ENCODE measurements at places on chromosomes 16 and 17.

DNA sequence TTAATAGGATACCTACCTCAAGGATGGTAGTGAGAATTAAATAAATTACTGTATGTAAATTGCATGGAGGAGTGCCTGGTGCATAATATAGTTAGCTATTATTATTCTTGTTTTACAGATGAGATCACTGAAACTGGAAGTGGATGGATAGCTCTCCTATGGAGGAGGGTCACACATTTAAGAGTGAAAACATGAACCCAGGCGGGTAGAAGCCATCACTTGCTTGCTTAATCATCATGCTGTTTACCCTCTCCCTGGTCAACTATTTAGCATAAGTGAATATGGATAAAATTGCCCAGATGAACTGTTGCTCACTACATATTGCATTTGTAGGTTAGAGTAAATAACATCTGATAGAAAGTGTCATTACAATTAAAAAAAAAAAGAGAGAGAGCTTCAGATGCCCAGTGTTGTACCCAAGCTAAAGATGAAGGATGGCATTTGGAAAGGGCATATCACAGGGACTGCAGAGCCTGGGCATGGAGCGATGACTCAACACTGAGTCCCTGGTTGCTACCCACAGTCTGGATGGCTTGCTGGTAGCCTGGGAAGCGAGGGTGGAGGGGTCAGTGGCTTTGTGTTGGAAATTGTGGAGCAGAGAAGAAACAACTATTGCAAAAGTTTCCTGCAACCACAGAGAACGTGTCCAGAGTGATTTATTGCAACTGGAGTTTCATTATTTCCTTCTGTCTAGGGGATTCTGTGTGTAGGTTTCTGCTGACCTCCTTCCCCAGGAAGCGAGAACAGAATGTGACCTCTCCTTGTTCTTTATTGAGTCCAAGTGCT, 414.4 kb downstream of the SHISA9 start:
- no peak for DNase-seq

GRCh38 chr17:49197346-49197998, 12.9 kb downstream of the GNGT2 start:
- no peak for DNase-seq

DNA sequence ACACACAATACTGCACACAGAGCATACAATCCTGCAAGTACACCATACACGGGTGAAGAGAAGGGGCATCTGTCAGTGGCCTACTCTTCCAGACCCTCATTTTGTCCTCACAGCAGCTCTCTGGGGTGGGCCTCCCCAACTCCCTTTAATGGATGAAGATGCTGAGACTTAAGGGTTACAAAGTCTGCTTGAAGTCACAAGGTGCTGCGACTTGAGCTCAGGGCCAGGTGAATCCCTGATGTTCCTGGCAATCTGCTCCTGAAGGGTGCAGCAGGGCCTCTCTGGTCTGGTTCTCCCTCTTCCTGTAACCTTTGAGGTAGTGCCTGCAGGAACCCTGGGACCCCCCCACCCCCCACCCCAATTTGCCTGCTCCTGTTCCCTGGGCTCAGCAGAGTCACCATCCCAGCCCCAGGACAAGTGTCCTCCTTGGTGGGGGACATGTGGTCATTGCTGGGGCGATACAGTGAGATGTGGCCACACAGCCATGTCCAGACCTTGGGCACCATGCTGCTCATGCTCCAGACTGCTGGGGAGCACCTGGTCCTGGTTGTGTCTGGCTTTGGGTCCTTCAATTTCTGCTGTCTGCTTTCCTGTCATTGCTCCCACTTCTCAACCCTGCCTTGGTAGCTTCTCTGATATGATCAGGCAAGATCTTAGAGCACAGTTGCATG, 107.5 kb downstream of the METRNL start:
- no peak for DNase-seq

DNA sequence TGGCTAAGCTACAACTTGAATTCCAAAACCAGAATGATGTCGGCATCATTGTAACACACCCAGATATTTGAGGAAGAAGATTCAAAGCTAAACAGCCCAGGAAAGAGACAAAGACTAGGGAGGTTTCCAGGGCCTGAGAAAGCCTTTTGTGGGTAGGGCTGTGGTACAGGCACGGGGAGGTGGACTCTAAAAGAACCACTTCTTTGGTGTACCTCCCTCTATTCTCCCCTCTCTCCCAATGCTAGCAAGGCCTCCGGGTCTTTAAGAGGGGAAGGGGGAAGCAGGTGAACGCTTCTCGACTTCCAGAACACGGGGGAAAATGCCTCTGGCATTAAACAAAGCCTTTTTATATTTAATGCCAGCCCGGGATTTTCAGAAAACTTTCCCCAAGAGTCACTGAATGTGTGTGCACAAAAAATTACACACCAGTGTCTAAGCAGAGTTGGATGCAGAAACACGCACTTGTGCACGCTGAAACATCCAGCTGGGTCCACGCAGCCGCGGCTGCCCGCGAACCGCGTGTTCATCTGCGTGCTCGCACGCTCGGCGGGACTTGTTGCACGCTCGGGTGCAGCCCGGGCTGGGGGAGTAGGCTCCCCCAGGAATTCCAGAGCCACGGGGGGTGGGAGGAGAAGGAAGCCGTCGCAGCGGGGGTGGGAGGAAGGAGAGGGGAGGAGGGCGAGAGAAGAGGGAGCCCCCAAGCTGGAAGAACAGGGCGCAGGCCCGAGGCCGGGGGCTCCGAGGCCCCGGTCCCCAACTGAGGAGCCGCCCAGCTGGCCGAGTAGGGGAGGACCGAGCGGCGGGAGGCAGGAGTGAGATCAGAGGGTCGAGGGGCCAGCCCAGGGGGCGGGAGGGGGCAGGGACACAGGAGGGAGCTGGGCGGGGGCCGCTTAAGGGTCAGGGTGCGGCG, 20.1 kb upstream of the ZNF423 start:
- no peak for DNase-seq

- DNase-seq = no peak
Measured at GRCh38 chr17:50440172-50440837, 14.3 kb downstream of the ACSF2 start.

- DNase-seq = no peak
Measured at GRCh38 chr16:81861915-81862314, 82.8 kb downstream of the PLCG2 start.

DNA sequence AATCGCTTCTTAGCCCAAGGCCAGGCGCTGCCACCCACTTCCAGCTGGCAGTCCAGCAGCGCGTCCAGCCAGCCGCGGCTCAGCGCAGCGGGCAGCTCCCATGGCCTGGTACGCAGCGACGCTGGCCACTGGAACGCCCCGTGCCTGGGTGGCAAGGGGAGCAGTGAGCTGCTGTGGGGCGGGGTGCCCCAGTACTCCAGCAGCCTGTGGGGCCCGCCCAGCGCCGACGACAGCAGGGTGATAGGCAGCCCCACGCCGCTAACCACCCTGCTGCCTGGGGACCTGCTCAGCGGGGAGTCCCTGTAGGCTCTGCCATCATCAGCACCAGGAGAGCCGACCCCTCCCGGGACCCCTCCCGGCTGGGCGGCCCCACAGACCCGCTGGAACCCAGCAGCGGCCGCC, 24.0 kb downstream of the TMC6 start:
- no peak for DNase-seq

DNA sequence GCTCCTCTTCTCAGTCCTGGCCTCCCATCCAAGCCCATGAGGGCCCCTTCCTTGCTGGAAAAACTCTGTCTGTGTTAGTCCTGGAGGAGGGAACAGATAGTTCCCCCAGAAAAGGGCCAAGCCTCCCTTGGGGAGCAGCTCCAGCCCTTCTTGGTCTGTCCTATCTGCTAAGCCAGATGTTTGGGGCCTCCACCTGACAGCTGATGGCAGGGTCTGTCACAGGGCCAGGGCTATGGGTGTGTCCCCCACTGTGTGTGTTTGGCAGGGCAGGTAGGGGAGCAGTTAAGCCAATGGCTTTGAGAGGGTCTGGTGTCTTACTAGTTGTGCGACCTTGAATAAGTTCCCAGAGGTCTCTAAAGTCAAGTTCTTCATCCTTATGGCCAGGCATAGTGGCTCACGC, 13.6 kb upstream of the SLC4A1 start:
- no peak for DNase-seq

DNA sequence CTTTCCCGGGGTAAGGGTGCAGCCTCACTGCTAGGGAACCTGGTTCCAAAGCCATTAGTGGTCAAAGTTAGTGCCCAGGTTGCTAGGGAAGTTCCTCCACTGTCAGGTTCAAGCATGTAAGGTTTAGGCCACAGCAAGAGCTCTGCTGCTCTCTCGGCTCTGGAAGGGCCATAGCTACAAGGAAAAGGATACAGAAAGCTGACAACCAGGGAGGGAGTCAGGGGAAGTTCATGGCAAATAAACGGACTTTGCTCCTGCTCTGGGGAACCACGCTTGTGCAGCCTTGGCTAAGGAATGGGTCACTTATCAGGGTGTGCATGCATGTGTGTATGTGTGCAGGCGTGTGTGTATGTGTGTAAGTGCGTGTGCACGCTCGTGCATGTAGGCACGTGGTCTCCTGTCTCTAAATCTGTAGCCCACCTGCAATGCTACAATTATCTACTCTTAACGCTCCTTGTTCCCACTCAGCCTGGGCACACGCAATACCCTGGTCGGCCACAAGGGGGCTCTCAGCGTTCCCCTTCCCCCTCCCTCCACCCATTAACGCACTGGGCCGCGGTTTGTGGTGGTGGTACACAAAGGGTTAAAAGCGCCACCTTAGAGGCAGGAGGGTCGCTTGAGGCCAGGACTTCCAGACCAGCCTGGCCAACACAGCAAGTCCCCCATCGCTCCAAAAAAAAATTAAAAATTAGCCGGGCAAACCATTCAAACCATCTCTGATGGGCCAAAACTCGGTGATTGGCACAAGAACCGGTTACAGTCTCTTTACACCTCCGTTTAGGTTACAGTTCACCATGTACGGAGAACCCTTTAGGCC, 48.4 kb upstream of the KDM8 start:
- peak; percentile 76 for DNase-seq

- no peak for DNase-seq
Measured at GRCh38 chr16:23119570-23119969, 29.7 kb downstream of the USP31 start.

DNA sequence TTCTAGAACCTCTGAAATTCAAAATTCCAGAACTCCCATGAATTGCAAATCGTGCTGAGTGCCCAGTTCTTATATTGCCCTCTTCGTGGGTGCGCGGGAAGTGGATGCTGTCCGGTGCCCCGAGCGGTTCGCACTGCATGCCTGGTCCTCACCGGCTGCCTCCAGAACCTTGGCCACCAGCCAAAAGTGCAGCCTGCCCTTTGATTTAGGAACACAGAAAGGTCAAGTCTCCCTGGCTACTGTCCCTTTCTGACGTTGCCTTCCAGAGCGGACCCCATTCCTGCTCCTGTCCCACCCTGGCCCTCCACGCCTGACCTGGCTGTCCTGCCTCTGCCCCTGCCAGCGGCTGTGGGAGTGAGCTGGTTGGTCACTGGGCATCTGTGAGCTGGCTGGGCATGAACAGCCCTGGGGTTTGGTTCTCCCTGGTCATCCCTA, 9.7 kb downstream of the NEUROD2 start:
- no peak for DNase-seq

DNA sequence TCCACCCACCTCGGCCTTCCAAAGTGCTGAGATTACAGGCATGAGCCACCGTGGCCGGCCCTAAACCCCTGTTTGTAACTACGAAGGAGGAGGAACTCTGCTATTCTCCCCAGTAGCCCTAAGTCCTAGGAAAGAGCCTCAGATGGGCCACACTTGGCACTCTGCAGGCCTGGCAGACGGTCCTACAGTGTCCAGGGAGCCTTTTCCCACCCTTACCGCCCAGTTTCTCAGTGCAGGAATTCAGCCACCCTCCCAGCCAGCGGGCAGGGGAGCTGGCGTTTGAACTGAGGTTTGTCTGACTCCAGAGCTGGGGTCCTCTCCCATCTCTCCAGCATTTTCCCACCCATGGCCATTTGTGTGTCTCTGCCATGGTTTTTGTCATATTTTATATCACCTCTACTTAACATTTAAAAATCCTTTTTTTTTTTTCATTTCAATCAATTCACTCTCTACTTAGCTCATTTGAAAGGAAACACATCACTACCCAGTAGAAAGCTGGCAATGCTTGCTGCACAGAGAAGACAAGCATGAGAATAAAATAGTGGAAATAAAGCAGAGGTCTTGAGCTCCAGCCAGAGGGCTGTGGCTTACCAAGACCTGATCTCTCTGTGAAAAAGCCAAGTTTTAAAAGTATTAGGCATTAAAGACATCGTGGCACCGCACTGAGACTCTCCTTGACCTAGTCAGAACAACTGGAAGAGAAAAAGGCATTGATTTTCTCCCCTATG, 34.9 kb downstream of the BCO1 start:
- no peak for DNase-seq

- no peak for DNase-seq
Measured at GRCh38 chr17:74446551-74447500, 14.9 kb downstream of the GPRC5C start.

- no peak for DNase-seq
Measured at GRCh38 chr17:78226055-78226758, 5.2 kb upstream of the TMEM235 start.

DNA sequence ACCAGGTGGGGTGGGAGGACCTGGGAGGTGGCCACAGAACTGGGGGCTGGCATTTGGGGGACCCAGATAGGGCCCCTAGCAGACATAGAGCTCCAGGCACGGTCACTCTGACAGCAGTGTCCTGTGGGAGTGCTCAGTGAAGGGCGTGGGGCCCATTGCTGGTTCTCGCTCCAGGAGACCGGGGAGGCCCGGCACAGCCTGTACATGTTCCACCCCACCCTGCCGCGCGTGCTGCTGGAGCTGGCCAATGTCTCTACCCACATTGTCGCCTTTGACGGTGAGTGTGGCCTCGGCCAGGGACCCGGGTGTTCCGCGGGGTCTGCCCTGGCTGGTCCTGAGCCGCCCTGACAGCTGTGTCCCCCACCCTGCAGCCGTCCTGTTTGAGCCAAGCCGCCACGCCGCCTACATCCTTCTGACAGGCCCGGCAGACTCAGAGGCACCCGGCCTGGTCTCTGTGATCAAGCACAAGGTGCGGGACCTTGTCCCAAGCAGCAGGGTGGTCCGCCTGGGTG, 11.2 kb downstream of the RGS11 start:
- no peak for DNase-seq

- no peak for DNase-seq
Measured at GRCh38 chr16:2720064-2720457, at the start of gene PRSS27. TSS of gene PRSS27 (minus strand) at chr16:2720224. CDS start at chr16:2720160, 64 bp downstream.

DNA sequence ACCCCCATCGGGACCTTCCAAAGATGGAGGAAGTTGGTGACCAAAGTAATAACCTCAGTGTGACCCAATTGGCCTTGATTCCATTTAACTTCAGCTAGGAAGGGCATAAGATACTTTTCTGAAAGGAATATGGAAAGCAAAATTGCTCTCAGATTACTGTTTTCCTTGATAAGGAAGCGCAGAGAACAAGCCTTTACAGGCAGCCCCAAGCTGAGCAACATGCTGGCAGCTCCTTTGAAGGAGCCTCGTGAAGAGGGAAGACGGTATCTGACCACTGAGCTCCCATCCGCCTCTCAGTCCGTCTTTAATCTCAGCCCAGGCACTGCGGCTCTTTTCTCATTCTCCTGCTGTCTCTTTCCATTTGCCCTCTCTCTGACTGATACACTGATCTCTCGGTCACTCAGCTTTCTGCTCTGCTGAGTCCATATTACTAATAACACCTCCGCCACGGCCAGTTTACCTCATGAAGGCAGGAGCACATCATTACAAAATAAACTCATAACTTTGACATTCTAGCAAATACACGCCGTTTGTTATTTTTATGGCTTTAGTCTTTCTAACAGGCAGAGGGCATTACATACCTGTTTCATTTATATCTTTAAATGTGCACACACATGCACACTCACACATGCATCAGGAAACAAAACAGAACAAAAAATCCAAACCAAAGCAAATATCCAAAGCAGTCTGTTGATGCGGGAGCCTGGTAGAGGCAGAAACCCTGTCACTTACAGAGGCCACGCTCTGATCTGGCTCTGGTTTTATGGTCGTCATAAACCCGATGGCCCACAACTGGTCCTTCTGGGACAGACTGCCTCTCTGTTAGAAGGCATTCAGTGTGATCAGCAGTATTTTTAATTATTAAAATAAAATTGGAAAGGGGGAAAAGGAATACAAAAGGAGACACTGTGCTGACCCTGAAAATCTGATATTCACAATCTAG, 183.2 kb downstream of the AATF start:
- DNase-seq = no peak

Data from activated naive CD4-positive, alpha-beta T cell treated with anti-CD3 and anti-CD28 coated beads, Interleukin-2, amount 10 ng/mL, durations not matched to agents 7 days and 5 days (primary cell).